CD8-positive, alpha-beta memory T cell (primary cell): ENCODE measurements at places on chromosomes 1 and 21.

DNA sequence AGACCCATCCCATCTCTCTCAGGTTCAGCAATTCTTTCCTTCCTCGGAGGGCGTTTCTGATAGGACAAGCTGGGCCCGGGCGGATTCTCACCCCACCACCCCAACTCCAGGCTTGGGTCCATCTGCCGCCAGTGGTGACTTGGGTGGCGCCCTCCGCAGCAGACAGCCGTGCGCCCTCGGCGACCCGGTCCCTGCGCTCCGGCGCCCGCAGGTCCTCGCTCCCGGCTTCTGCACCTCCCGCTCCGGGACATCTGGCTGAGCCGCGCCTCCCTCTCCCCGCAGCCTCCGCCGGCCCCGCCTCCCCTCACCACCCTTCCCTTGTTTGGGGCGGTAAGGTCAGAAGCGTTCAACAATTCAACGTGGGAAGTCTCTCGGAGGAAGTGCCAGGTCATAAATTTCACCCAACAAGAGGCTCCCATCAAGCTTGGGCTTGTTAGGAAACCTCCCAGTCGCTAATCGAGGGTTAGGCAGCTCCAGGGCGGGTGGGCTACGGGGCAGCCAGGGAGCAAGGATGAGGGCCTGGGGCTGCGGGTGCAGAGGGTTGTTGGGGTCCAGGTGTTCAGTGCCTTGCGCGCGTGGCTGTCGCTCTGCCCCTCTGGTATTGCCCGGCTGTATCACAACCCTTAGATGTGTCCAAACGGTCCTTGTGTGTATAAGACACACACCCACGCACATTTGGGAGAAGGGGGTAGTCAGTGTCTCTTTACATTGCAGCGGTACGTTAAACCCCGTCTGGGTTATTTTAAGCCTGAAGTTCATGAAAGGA is 39.8 kb downstream of the OLIG1 start:
- no peak for DNase-seq

- DNase-seq = no peak
These were observed 107.1 kb downstream of the DISP1 start for GRCh38 chr1:222921945-222922344.

DNA sequence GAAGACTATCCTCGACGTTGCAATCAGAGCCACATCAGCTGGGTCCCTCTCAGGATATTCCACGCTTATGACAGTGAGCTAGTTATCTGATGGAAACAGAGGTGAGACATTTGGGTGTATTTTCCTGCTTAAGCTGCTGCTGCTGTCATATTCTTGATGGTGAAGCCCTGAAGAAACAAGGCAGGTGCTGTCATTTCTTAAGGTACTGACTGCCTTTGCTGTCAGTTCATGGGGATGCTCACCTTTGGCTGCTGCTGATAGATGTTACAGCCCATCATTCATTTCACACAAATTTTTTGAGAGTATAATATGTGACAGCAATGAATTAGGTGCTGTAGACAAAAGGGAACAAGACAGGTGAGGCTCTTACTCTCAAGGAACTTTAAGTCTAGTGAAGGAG is 577.4 kb downstream of the LMO4 start:
- DNase-seq = no peak

DNA sequence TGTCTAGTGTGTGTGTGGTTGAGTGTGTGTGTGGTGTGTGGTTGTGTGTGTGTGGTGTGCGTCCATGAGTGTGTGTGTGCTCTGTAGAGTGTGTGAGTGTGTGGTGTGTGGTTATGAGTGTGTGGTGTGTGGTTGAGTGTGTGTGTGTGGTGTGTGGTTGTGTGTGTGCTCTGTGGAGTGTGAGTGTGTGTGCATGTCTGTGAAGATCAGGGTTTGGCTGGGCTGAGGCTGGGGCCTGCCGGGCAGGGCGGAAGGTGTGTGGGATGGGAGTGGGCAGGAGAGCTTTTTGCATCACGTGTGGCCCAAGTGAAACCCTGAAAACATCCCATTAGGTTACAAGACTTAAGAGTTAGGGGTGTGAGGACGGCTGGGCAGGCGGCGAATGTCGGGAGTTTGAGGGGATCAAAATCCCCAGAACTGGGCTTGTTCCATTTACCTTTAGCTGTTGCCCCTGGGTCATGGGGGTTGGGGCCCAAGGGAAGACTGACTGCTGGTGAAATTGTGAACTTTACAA is 2.9 kb upstream of the FCMR start:
- DNase-seq = no peak

- peak; percentile 52 for DNase-seq
These were observed at the start of gene PYHIN1 for GRCh38 chr1:158931055-158931737. TSS of gene PYHIN1 (plus strand) at chr1:158931552. CDS start at chr1:158936911, 5,359 bp downstream.

DNA sequence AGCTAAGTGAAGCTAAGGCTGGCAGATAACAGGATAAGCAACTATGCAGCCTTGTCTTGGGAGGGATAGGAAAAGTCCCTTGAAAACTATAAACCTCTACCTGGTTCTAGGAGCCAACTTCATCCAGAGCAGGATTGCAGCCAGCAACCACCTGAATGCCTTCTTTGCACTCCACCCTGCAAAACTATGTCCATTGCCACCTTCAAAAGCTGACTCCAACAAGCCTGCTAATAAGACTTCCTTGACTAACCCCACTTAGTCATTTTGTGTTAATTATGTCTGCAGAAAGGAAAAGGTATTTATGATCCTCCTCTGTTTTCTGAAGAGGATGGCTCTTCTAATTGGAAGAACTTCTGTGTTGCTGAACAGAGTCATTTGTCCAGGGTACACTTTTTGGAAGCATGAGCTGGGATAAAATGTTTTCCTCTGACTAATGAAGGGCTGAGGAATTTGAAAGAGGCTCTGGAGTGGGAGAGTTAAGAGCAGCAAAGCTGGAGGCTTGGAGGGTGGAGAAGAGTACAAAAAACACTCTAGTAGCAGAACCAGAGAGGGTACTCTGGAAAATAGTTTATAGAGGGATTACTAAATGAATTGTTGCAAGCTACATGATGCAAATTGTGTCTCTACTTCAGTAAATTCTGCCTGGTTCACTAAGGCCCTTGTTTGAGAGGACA is 9.6 kb upstream of the RIMKLA start:
- no peak for DNase-seq

GRCh38 chr1:55314740-55315139 is 99.6 kb upstream of the USP24 start:
- DNase-seq = no peak
